Astrocyte of the spinal cord (primary cell): ENCODE measurements at places on chromosomes 12 and 14.
A peak's percentile ranks its signal among the peaks of the same experiment; 100 is the strongest.

- no peak for DNase-seq
Measured at GRCh38 chr12:103640831-103641230, 53.8 kb downstream of the STAB2 start.

DNA sequence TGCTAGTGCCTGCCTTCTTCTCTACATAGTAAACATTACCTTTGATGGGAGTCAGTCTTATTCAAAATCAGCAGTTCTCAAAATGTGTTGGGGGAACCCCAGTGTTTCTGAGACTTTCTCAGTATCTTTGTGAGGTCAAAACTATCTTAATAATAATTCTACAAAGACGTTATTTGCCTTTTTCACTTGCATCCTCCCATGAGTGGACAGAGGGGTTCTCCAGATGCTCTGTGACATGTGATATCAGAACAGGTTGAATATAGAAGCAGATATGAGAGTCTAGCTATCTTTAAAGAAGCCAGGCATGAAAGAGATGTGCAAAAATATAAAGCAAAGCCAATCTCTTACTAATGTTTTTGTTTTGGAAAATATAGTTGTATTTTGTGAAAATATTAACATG, 144.7 kb downstream of the KTN1 start:
- DNase-seq, result no peak

DNA sequence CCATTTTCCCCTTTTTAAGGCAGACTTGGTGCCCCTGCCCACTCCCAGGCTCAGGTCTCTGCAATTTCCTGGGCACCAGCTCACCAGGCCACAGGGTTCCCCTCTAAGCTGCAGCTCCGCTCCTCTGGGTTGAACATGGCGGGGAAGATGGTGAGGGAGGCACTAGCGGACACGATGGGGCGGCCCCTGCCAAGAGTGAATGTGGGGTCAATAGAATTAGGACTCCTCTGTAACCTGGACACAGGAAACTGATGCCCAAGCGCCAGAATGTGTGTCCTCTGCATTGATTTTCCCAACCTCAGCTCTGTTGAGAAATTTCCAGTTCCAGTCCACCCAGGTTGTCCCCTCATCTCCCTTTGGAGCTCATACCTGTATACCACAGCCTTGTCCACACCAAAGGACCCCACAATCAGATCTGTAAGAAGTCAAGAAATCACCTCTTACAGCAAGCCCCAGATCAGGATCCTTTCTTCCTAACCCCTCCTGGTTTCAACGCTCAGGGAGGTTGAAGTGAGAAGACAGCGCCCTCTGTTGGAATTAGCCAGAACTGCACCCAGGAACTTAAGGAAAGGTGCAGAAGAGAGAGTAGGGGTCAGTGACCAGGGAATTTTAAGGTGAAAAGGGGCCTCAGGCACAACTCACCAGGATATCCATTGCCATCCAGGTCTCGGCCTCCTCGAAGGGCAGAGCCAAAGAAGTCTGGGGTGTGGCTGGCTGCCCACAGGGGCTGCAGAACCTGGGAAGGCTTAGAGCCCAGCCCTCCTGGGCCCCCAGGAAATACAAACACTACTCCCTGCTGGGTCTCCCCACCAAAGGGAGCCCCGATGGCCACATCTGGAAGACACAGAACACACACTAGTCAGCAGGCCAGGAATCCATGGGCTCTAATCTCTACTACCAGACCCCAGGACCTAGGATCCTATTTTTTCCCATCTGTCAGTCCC, 14.7 kb downstream of the ITGA5 start:
- DNase-seq, result peak; percentile 62

DNA sequence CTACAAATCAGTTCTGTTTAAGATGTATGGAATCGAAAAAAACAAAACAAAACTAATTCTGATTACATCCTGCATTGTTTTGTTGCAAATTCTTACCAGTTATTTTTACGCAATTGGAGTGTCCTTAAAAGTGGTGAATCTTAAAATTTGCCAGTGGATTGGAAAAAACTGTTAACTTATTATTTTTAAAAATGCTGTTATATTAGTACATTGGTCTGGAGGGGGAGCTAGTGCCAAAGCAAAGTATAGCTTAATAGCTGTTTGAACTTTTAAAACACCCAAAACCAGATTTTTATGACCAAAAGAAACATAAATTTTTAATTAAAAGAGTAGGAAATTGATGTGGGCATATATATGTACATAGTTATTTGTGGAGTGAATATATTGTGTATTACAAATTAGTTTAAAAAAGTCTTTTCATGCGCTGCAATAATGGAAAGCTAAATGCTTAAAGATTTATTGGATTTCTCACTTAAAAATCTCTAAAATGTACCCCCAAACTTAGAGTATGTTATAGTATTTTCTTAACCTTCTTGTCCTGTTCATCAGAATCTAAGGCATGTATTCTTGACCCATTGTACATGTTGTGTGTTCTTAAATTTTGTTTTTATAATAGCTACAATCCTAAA, 2.5 kb downstream of the FUT8 start:
- peak; percentile 59 for DNase-seq

GRCh38 chr14:34254571-34254970, 207.5 kb downstream of the SPTSSA start:
- DNase-seq, result no peak

DNA sequence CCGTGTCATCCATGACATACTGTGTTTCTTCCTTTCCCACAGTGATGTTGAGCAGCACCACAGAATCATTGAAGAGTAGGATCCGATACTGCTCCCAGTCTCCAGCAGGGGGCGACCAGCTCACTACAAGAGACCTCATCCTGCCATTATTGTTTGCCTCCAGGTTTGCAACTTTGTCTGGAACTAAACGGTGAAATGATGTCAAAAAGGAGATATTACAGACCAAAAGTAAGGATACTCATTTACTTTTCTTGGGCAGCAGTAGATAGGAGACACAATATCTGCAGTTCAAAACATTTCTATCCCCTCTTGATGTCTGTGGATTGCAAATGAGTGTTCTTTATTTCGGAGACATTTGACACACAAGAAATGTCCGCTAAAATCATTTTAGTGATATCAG, 47.2 kb downstream of the PTPRB start:
- peak; percentile 84 for DNase-seq

- DNase-seq, result no peak
Measured at GRCh38 chr14:56334458-56334857, 216.2 kb downstream of the PELI2 start.

DNA sequence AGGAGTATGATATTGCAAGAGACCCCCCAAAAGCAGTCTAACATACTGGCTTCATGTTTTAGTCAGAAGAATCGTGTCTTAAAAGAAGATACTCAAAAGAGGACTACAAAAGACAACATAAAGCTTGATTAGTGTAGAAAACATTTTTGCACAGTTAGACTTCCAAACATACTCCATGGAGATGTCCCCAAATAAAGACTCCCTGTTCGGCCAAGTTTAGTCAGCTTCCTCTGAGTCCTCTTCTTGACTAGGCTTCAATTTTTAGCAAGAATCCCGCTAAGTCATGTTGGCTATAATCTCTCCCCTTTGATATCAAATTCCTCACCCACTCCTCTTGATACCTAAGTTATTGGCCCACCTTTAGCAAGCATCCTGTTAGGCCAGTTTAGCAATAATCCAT, 298.0 kb downstream of the RMST start:
- no peak for DNase-seq

GRCh38 chr12:52073531-52074381, 4.0 kb downstream of the ATG101 start:
- DNase-seq, result peak; percentile 70

DNA sequence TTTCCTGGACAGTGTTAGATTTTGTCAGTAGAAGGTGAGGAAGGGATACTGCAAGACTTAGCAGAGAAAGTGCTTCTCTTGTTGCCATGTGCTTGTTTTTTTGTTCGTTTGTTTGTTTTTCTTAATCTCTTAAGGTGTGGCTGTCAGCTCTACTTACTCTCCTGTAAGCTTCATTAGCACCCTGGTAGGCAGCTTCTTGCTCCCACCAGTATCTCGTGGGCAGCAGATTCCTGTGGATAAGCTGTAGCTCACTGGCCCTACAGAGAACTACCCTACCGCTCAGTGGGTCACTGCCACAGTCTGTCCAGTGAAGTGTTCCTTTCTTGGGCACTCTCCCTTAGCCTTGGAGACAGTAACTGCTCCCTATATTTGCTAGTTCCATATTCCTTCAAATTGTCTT, 30.1 kb downstream of the VRK1 start:
- no peak for DNase-seq

GRCh38 chr12:25993901-25994651, 35.6 kb downstream of the RASSF8 start:
- DNase-seq, result peak; percentile 98

- DNase-seq, result no peak
Measured at GRCh38 chr14:31530136-31530535, 31.1 kb upstream of the NUBPL start.

GRCh38 chr12:1777798-1778197, 42.6 kb upstream of the LRTM2 start:
- peak; percentile 82 for DNase-seq

DNA sequence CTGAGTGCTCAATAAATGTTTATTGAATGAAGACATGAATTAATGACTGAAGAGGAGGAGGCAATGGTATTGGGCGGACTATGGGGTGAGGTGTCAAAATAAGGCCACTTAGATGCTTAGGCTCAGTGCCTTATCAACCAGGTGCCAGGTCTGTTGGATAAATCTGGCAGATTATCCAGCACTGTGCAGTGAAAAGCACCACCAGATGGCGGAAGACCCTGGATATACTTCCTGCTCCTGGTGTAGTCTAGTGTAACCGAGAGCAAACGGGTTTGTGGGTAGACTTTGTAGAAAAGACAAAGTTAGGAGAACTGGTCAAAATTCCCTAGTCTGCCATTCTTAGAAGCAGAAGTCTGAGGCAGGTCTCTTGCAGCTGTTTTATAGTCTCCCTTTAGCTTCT, 306.3 kb downstream of the ATP23 start:
- no peak for DNase-seq

DNA sequence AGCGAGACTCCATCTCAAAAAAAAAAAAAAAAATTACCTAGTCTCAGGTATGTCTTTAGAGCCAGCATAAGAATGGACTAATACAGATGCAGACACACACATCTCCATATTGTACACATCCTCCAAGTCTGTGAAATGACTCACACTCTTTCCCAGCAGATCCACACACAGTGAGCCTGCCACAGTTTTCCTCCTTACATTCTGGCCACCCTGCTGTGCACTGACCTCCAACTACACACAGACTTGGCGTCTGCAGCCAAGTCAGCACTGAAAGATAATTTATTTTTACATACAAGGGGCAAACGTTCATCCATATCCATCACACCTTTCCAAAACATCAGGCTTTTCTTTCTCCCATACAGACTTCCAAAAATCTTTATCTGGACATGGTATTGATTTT, 115.9 kb downstream of the SLC25A21 start:
- DNase-seq, result peak; percentile 94

DNA sequence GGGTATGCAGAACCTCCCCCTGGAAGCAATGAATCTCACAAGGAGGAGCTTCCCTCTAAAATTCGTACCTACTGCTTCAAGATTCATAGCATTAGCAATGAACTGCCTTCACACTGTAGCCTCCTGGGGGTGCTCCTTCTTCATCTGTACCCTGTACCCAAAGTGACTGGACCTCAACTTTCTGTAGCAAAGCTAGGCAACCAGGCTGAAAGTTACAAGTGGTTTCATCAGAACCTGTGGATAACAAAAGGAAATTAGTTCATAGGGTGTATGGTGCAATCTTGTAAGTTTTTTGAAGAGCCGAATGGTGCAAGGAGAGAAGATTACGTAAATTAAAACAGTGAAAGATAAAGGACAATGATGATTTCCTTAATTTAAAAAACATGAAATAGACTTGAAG, 1541.7 kb upstream of the FLRT2 start:
- DNase-seq, result no peak

DNA sequence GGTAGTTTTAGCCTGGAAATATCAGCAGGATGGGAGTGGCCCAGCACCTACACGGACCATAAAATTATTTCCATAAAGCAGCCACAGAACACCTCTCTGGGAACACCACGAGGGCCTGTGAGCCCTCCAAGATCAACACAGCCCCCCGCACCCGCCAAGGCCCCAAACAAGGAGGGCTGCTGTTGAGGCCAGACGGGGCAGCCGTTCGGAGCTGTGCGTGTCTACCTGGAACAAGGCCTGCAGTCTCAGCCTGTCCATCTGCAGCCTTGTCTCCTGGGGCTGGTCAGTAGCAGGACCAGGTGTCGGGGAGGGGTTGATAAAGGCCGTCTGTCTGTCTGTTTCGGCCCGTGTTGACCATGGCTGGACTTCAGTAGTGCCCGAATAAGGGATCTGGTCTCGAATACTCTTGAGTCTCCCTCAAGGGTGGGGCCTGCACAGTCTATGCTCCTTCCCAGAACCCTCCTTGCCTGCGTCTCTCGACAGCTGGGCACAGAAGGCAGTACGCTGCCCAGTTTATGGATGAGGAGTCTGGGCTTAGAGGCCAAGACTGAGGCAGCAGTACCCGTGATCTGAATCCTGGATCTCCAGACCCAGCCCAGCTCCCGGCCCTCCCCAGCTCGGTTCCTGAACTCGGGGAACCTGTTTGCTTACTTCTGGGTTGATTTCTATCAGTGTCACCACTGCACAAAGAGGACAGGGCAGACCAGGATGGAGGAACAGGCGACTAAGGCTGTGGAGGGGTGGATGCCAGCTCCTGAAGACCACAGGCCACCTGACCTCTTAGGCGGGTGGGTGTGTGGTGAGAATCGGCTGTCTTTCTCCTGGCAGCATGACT, 23.1 kb upstream of the DLK1 start:
- DNase-seq, result no peak

- peak; percentile 70 for DNase-seq
Measured at GRCh38 chr12:92020983-92021665, 124.5 kb downstream of the BTG1 start.

- DNase-seq, result no peak
Measured at GRCh38 chr12:25996677-25997076, 38.2 kb downstream of the RASSF8 start.

DNA sequence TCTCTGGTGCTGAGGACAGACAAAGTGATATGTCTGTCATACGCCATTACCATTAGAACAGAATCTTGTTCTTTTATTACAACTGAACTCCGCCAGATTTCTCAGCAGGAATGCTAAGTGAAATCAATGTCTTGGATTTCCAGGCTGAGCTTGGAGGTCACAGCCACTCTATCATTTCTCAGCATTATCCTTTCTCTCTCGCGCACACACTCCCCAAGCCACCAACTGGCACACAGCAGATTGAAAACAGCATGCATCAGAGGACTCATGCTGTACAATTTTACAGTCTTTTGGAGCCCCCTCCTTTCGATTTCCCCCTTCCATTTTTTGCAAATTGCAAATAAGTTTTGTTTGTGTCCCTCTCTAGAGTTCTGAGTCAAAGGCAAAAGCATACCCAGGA, 348.6 kb downstream of the SOX5 start:
- no peak for DNase-seq

- no peak for DNase-seq
Measured at GRCh38 chr12:118706437-118706836, 274.9 kb upstream of the SRRM4 start.

- DNase-seq, result no peak
Measured at GRCh38 chr12:113189361-113189760, 3.8 kb downstream of the RITA1 start.

GRCh38 chr12:52953181-52953841, 4.4 kb downstream of the KRT18 start:
- no peak for DNase-seq

DNA sequence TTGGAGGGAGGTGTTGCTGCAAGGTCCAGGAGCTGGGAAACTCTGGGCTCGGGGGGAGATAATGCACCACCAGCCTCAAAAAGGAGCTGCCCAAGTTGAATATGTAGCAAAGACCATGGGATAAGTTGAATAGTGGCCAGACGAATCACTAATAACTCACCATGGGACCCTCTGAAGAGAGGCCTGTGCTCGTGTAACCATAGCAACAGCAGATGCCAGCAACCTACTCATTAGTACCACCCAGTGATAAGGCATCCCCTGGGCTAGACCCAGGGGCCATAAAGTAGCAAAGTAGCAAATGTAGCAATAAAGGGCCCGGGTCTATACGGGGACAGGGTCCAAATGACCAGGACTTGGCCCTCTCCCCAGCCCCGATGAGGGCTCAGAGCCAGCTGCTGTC, 328.0 kb downstream of the DPF3 start:
- DNase-seq, result no peak
